ENCODE measurements at places on chromosomes 2 and 18.

GRCh38 chr2:201600906-201601305, 42.4 kb downstream of the TMEM237 start:
- no peak for DNase-seq

GRCh38 chr2:108554528-108554927, 20.3 kb downstream of the LIMS1 start:
- no peak for DNase-seq

GRCh38 chr2:172698041-172698863, 37.4 kb upstream of the RAPGEF4 start:
- no peak for DNase-seq

GRCh38 chr2:156339110-156339847, 6.8 kb upstream of the NR4A2 start:
- no peak for DNase-seq

DNA sequence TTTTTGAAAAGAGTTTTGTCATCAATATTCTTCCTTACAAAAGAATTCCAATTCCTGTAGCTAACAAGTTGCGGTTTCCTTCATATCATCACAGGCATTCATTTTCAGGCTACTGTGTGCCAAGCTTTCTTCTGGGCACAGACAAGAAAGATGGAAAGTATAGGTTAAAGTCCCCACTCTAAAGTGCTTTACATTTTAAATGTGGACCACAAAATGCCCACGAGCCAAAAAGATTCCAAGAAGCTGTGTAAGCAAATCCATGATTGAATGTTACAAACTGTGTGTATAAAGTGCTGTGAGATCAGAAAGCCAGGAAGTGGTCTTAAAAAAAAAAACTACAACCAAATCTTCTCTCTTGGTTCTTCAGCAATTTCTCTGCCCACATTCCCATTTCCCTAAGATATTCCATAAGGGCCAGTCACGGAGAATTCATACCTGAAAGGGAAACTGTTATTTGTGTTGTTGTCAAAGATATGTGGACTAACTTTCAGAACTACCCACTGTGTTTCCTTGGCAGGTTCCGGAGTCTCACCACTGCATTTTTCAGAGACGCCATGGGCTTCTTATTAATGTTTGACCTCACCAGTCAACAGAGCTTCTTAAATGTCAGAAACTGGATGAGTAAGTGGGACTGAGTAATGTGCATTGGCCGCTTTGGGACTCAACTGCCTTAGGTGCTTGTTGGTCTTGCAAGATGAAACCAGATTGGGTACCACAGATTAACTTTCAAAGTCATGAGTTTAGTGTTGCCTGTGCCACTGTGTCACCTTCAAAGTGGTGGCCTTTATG, 55.7 kb downstream of the RAB27B start:
- no peak for DNase-seq
